ENCODE measurements at places on chromosomes 12 and 14. TPM values are rescaled to one million over a fixed set of nuclear protein-coding genes. Genes with fewer than 3 reads are reported as not detected.

Gene RIN3
- 4.2 TPM for total RNA-seq

Gene OTUB2
- 2.7 TPM for total RNA-seq

Gene CLEC9A
- total RNA-seq, result not detected

Gene ASCL1
- total RNA-seq, result 1.7 TPM

Gene PGF
- 25.0 TPM for total RNA-seq

Gene TMEM63C
- 5.1 TPM for total RNA-seq

Gene GRIP1
- 7.7 TPM for total RNA-seq

Gene SPATS2
- 26.5 TPM for total RNA-seq

Gene LUM
- total RNA-seq, result 2,030 TPM

Gene GPR68
- 0.44 TPM for total RNA-seq

Gene TAS2R7
- not detected for total RNA-seq

DNA sequence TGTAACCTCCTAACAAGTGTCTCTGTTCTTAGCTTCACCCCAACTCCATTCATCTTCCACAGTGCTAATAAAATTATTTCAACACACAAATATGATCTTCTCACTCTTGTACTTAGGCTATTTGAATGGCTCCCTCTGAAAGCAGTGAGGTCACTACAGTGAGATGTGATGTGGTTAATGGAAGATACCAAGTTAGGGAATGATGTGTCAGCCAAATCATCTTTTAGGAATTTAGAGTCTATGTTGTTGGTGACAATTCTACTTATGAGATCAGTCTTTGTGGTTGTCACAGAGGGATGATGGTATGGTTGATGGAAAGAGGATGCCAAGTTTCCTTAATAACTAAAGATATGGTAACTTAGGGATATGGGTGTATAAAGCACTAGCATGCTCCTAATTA is 57.6 kb downstream of the POLR3B start:
- H3K36me3 ChIP-seq, result no peaks in the 10 kb centered on the region
- H3K4me3 ChIP-seq, result no peak overlapping the region
- no peaks in the 10 kb centered on the region for H3K27me3 ChIP-seq

- no peaks in the 10 kb centered on the region for H3K36me3 ChIP-seq
- no peaks in the 10 kb centered on the region for H3K27me3 ChIP-seq
- peaks cover 36% of the 10 kb centered on the region for H3K4me1 ChIP-seq
- no peak for DNase-seq
- no peak overlapping the region for H3K27ac ChIP-seq
Measured at GRCh38 chr14:74568911-74569310, 43.1 kb downstream of the LTBP2 start.

- H3K27me3 ChIP-seq, result no peaks in the 10 kb centered on the region
- peak overlapping the region; percentile 57 for H3K27ac ChIP-seq
- H3K36me3 ChIP-seq, result no peaks in the 10 kb centered on the region
- peak; percentile 85 for DNase-seq
- H3K4me1 ChIP-seq, result peaks cover 5% of the 10 kb centered on the region
Measured at GRCh38 chr14:91554535-91555332, 44.6 kb upstream of the PPP4R3A start.

DNA sequence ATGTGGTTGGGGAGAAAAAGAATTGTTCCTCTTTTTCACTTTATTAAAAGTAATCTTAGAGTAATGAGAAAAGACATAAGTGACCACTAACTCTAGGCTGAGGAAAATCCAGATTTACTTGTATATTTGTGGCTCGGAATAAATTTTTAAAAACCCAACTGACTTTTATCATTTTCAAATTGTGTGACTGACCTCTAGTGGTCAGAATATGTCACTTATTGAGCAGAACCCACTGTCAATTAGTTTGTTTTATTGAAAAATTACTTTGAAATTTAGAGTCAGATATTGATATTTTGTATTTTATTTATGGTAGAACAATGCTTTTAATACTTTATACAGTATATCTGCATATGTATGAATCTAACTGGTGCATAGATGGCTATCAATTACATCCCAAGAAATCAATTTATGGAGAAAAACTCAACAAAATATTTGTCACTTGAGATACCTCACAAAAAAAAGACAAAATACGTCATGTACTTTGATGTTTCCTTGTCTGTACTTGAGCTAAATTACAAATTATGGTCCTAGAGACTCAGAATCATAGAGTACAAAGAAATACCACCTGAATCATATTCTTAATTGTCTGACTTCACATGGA is 229.4 kb downstream of the CNTN1 start:
- H3K27me3 ChIP-seq, result no peaks in the 10 kb centered on the region
- no peak overlapping the region for H3K4me3 ChIP-seq
- peak; percentile 39 for DNase-seq
- no peak overlapping the region for H3K27ac ChIP-seq
- H3K36me3 ChIP-seq, result no peaks in the 10 kb centered on the region

DNA sequence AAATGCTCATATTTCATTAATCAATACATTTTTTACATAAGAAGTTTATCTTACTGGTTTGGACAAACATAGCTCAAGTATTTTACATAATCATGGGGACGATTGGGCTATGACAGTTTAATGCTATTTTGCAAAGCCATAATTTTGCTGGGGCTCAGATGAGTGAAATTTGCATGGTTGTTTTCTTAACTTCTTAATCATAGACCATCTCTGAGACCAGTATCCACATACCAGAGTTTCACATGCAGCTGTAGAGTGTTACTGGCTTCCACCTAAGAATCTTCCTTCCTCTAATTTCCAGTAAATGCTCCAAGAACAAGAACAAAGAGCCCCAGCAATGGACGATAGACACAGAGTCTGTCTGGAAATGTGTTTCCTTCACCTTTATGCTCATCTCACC is 303.0 kb upstream of the TMEM132C start:
- no peak overlapping the region for H3K27ac ChIP-seq
- no peaks in the 10 kb centered on the region for H3K4me1 ChIP-seq
- no peak overlapping the region for H3K4me3 ChIP-seq
- no peaks in the 10 kb centered on the region for H3K36me3 ChIP-seq
- no peak for DNase-seq

GRCh38 chr14:93019367-93019843 is 96.3 kb downstream of the ITPK1 start:
- peak; percentile 51 for DNase-seq
- H3K4me1 ChIP-seq, result peaks cover 28% of the 10 kb centered on the region
- H3K27ac ChIP-seq, result peak overlapping the region; percentile 66
- no peaks in the 10 kb centered on the region for H3K27me3 ChIP-seq

- H3K27me3 ChIP-seq, result no peaks in the 10 kb centered on the region
- H3K27ac ChIP-seq, result no peak overlapping the region
- peaks cover 2% of the 10 kb centered on the region for H3K36me3 ChIP-seq
Measured at GRCh38 chr12:14460212-14460841, 94.8 kb downstream of the ATF7IP start.

DNA sequence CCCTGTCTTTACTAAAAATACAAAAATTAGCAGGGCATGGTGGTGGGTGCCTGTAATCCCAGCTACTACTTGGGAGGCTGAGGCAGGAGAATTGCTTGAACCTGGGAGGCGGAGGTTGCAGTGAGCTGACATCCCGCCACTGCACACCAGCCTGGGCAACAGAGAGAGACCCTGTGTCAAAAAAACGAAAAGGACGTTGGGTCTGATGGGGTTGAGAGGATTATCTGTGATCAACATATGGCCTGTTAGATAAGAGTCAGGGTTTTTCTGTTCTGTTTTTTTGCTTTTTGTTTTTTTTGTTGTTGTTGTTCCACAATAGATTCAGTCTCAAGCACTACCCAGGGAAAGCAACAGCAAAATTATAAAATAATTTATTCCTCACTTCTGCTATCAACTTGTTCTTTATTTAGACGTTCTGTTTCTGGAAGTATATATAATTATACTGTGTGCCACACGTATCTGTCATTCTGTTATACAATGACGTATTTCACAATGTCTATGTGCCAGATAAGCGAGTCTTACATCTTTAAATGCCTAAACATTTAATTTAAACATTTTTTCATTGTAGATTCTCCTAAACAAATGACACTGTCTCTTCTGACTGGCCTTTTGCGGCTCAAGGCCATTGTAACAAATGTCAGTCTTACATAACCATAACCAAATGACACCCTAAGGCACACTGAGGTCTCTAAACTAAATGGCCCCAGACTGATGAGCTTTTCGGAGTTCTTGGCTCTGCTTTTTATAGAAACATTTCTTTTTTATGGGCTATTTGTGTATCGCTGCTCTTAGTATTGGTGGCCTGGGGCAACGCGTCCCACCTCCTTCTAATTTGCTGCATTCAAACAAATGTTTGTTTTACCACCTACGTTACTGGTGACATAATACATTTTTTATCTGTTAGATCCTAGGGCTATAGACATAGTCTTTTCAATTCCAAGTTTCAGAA is 7.2 kb upstream of the P2RX4 start:
- H3K36me3 ChIP-seq, result no peaks in the 10 kb centered on the region
- no peak overlapping the region for H3K27ac ChIP-seq
- H3K4me3 ChIP-seq, result no peak overlapping the region
- DNase-seq, result no peak
- no peaks in the 10 kb centered on the region for H3K27me3 ChIP-seq

DNA sequence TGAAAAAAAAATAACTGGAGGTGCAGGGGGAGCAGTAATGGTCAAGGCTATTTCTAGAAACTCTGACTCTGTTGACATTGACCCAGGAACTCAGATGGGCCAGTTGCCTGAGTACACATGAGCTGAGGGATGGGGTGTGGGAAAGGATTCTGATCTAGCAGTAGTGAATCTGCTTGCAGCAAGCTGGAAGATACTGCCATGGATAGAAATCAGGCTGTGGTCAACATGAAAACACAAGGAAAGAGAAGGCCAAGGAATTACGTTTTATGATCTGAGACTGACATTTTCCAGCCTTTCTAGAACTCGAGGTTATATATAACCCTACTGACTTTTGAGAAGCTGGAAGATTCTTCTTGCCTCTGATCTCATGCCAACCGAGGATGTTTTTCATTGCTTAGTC is 90.0 kb downstream of the ANO6 start:
- DNase-seq, result peak; percentile 20
- H3K27ac ChIP-seq, result no peak overlapping the region
- H3K36me3 ChIP-seq, result no peaks in the 10 kb centered on the region
- peaks cover 6% of the 10 kb centered on the region for H3K4me1 ChIP-seq

GRCh38 chr14:74301594-74302151 is 1.1 kb downstream of the ABCD4 start:
- H3K36me3 ChIP-seq, result no peaks in the 10 kb centered on the region
- H3K27ac ChIP-seq, result peak overlapping the region; percentile 85
- no peaks in the 10 kb centered on the region for H3K27me3 ChIP-seq
- peaks cover 4% of the 10 kb centered on the region for H3K4me1 ChIP-seq

GRCh38 chr12:5085896-5086295 is 42.2 kb downstream of the KCNA5 start:
- H3K27ac ChIP-seq, result no peak overlapping the region
- no peak for DNase-seq
- H3K36me3 ChIP-seq, result no peaks in the 10 kb centered on the region
- H3K4me3 ChIP-seq, result no peak overlapping the region
- peaks cover 5% of the 10 kb centered on the region for H3K27me3 ChIP-seq

DNA sequence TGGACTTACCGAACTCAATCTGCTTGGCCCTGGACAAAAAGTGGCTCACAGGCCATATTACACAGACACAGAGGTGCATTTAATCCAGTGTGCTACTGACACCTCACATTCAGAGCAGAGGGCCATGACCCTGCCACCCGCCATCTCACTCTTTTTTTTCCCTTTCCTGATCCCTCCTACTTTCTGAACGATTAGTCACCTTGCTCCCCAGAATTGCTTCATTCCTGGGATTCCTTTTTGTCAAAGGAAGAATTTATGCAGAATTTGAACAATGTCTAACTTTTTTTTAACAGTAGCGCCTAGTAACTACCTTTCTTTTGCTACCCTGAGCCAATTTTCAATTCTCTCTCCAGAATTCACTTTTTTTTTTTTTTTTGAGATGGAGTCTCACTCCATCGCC is 4.6 kb downstream of the PKP2 start:
- no peaks in the 10 kb centered on the region for H3K27me3 ChIP-seq
- peak; percentile 39 for DNase-seq
- H3K4me1 ChIP-seq, result peaks cover 41% of the 10 kb centered on the region
- H3K27ac ChIP-seq, result peak overlapping the region; percentile 60

- no peaks in the 10 kb centered on the region for H3K4me1 ChIP-seq
- no peak overlapping the region for H3K27ac ChIP-seq
- H3K27me3 ChIP-seq, result peaks cover 36% of the 10 kb centered on the region
Measured at GRCh38 chr14:92924247-92924646, 1.3 kb downstream of the CHGA start.

- no peak overlapping the region for H3K27ac ChIP-seq
- no peaks in the 10 kb centered on the region for H3K4me1 ChIP-seq
- DNase-seq, result no peak
- H3K4me3 ChIP-seq, result no peak overlapping the region
Measured at GRCh38 chr12:72105849-72106248, 166.3 kb upstream of the TRHDE start.

DNA sequence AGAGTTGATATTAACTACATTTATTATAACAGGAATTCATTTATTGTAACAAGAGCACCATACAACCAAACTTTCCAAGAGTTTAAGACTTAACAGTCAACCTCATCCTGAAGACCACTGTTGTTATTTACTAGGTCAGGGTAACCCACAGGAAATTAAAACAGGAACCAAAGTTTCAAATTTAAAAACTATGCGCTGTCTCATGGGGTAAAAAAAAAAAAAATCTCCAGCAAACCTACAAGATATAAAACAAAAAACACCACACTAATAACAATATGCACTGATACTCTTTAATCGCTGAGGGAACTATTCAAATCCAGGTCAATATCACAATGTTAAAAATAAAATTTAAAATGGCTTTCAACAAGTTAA is 44.5 kb downstream of the FOXN3 start:
- peaks cover 24% of the 10 kb centered on the region for H3K4me1 ChIP-seq
- no peaks in the 10 kb centered on the region for H3K27me3 ChIP-seq
- no peak for DNase-seq
- no peak overlapping the region for H3K4me3 ChIP-seq

GRCh38 chr12:39341179-39341578 is 101.7 kb downstream of the KIF21A start:
- no peak overlapping the region for H3K4me3 ChIP-seq
- no peak for DNase-seq
- H3K27ac ChIP-seq, result no peak overlapping the region
- H3K36me3 ChIP-seq, result no peaks in the 10 kb centered on the region

DNA sequence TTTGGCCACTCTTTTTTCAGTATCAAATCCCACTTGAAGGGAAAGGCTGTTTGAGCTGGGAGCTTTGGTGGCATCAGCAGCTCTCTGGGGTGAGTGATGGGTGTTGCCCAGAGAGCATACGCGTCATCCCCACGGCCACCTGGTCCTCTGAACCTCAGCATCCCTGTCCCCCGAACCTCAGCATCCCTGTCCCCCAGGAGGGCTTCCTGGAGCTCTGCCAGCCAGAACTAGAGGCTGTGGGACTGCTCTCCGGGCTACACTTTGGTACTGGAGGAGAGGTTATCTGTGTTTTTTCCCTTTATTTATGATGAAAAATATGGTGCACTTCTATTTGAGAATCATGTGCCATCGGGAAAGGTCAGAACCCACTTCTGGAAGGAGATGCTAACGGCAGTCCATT is 131.5 kb upstream of the RTL1 start:
- DNase-seq, result no peak
- H3K27ac ChIP-seq, result no peak overlapping the region
- peaks cover under 1% of the 10 kb centered on the region for H3K4me1 ChIP-seq
- no peak overlapping the region for H3K4me3 ChIP-seq
- no peaks in the 10 kb centered on the region for H3K36me3 ChIP-seq
- no peaks in the 10 kb centered on the region for H3K27me3 ChIP-seq
